ENCODE measurements at places on chromosomes 16 and 17.

DNA sequence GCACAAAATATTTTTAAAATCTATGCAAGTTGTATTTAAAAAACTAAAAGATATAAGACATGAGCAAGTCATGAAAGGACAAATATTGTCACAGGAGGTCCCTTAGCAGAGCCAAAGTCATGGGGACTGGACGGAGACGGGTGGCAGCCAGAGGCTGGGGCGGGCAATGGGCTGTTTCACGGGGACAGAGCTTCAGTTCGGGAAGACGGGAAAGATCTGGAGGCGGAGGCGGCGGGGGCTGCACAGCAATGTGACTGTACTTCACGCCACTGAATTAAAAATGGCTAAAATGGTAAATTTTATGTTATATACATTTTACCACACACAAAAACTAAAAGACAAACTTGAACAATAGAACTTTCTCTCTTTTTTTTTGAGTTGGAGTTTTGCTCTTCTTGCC lies 60.0 kb upstream of the METRNL start:
- no peak for DNase-seq

GRCh38 chr17:6910987-6911603 lies 79.6 kb upstream of the TEKT1 start:
- DNase-seq, result peak; percentile 23

DNA sequence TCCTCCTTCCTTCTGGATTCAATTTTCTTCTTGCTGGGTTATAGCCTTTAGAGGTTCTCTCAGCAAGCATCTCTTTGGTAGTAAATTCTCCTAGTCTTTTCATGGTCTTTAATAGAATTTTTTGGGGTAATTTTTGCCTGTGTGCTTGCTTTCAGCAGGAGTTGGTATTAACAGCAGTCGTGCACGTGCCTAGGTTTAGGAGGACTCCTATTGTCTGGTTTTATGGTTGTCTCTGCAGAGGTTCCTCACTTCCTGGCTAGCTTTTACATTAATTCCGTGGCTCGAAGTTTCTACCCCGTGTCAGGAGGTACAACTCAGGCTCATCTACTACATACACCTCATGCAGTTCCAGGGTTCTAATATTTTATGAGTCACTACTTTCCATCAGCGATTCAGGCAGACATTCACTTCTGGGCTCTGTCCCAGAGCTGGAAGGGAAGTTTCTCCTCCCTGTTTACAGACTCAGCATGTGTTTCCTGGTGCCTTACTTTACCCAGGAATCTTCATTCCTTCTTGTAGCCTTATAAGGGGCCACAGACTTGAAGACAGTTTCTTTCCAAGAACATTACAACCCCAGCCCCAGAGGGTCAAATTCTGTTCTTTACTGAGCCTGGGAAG lies 643.6 kb downstream of the HS3ST4 start:
- no peak for DNase-seq

DNA sequence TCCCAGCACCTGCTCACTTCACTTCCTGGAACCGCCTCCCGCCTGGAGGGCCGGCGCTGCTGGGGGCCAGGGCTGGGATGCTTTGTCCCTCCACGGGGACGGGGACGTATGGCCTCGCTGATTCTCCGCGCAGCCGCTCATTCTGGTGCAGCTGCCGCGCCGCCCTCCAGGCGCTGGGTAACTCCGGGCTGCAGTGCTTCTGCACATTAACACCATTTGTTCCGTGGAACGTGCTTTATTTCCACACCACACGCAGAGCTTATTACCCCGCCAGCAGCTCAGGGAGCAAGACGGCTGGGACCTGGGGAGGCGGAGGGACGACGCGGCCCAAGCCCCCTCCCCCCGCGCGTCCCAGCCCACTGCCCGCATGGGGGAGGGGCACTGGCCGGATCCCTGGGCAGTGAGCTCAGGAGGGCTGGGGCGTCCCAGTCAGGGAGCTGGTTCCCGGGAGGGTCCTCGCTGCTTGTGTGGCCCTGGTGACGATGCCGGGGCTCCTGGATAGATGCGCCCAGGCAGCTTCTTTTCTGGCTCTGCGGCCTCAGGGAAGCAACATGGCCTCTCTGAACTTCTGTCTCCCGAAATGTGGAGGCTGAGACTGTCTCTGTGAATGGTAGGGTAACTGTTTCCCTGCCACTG lies 45.4 kb upstream of the ACSF3 start:
- no peak for DNase-seq

GRCh38 chr17:48592577-48592976 lies 1.0 kb downstream of the HOXB5 start:
- no peak for DNase-seq

GRCh38 chr17:56593086-56593645 lies 333 bp upstream of the NOG start:
- peak; percentile 87 for DNase-seq

DNA sequence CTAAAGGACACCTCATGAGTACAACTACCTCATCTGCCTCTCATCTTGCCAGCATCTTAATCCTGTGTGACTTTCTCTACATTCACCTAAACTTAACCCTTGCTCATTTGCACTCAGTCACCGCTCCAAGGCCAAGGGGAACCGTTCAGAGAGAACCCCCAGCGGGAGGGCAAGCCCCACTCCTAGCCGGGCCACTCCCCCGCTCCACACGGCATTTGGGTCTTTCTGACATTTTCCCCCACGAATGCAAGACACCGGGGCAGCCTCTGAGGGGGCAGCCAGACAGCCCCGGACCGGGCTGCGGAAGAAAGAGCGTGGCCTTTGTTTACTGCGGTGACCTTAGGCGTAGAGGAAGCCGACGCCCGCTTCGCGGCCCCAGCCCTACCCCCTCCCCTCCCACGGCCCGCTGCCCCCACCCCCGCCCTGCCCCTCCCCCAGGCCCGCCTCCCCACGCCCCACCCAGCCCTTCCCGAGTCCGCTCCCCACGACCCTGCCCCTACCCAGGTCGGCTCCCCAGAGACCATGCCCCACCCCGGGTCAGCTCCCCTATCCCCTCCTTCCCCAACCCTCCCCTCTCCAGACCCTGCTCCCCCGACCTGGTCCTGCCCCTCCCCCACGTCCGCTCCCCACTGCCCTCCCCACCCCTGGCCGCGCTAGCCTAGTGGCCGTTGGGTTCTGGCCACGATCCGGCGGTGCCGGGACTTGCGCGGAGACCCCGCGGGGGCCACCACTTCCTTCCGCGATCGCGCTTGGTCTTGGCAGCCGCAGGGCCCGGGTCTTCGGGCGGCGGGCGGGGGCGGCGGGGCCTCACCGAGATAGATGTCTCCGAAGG lies 789 bp downstream of the CSNK1D start:
- no peak for DNase-seq

DNA sequence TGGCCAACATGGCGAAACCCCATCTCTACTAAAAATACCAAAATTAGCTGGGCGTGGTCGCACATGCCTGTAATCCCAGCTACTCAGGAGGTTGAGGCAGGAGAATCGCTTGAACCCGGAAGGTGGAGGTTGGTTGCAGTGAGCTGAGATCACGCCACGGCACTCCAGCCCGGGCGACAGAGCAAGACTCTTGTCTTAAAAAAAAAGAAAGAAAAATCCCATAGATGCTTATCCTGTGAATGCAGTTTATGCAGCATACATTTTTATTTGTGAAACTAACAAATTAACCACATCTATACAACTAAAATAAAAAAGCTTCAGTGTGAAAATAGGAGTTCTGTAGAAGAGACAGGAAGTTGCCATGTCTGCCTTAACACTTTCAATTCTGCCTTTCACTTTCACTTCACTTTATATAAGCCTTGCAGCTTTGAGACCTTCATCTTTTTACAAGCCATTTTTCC lies 7.1 kb downstream of the IGSF6 start:
- DNase-seq, result no peak

- no peak for DNase-seq
Measured at GRCh38 chr17:46026166-46027047, 27.4 kb downstream of the STH start.

DNA sequence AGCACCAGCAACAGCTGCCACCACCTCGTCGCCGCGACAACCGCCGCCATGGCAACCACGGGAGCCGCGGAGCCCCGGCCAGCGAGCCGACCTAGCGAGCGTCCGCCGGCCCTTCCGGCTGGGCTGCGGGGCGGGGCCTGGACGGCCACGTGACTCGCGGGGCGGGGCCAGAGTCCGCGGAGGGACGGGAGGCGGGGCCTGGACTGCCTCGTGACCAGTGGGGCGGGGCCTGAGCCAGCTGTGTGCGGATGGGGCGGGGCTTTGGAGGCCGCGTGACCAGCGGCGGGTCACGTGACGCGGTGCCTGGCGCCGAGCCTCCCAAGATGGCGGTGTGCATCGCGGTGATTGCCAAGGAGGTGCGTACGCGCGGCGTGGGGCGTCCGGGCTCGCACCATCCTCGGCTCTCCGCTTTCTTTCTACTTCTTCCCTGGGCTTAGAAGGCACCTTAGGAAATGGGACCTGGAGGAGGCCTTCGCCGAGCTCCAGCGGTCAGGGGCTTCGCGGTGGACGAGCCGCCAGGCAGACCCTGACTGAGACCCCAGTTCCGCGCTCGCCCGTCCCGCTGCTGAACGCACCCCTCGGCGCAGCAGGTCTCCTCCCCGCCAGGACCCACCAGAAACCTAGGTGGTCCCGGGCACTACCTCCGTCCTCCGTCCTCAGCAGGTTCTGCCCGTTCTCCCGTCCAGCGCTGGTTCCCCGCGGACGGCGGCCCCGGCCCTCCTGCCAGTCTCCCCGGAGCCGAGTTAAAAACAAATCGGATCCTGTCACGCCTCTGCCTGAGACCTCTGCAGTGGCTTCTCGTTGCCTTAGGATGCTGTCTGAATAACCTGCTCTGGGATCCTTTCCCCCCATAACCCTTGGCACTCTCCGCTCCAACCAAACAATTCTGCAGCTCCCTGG lies at the start of the genes GALNS and TRAPPC2L:
Gene GALNS, minus strand, starts transcription at position 120 of the 900 bp plus-strand sequence. Its CDS starts 70 bp downstream, at position 50.
Gene TRAPPC2L, plus strand, starts transcription at position 300 of the 900 bp plus-strand sequence. Its CDS starts 24 bp downstream, at position 324.
- peak; percentile 90 for DNase-seq

DNA sequence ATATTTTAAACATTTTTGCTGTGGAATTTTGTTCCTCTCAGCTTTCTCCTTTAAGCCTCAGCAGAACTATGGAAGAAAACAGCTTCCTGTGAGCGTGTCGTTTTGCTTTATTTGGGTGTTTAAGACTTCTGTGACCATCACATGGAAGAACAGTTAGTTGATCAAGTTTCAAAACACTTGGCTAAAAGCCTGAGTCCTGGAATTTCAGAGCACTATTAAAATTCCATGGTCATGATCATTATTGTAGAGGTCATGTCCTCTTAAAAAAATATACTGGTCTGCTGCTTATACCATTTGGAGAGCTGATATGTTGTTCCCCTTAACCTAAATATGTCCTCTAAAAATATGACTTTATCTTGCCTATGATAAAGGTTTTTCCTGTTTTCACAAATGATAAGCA lies 12.6 kb upstream of the CDR2 start:
- no peak for DNase-seq

GRCh38 chr17:21242780-21243515 lies 10.3 kb downstream of the NATD1 start:
- DNase-seq, result no peak

GRCh38 chr16:63617047-63617989 lies 1504.5 kb downstream of the CDH11 start:
- DNase-seq, result peak; percentile 57

GRCh38 chr17:4375039-4375748 lies 8.7 kb upstream of the UBE2G1 start:
- no peak for DNase-seq

GRCh38 chr16:30677931-30678585 lies 19.8 kb downstream of the FBRS start:
- DNase-seq, result no peak

DNA sequence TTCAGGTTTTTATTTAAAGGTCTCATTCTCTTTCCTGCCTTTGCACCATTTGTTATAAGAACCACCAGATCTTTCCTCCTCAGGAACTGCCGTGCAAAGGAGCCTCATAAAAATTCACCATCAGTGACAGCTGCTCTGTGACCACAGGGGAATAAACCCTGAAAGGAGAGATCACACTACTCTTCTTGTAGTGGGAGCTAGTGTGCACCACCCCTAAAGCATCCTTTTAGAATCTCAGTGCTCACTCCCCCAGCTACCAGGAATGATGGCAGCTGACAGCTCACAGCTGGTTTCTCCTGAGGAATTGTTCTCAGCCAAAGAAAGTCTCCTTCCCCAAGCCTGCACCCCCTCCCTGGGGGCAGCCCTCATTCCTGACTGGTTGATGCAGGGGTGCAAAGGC lies 18.7 kb downstream of the VAT1L start:
- DNase-seq, result no peak

DNA sequence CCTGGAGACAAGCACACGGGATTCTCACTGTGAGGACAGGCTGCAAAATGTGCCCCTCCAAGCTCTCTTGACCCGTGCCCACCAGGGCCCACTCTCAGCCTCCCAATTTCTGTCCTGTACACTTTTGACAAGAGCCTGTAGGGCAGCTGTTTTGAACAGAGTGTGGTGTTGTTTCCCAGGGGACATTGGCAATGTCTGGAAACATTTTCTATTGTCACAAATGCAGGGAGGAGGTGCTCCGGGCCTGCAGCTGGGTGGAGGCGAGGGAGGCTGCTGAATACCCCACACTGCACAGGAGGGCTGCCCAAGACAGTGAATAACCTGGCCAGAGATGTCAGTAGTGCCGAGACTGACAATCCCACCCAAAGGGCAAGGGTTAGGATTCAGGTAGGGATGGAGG lies 10.5 kb downstream of the CEP295NL start:
- no peak for DNase-seq

DNA sequence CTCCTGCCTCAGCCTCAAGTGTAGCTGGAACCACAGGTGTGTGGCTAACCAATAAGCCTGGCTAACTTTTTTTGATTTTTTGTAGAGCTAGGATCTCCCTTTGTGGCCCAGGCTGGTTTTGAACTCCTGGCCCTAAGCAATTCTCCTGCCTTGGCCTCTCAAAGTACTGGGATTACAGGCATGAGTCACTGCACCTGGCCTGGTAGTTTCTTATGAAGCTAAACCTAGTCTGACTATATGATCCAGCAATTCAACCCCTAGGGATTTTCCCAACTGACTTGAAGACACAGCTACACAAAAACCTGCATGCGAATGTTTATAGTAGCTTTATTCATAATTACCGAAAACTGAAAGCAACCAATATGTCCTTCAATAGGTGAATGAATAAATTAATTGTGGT lies 176.2 kb upstream of the IRX3 start:
- no peak for DNase-seq

- DNase-seq, result no peak
Measured at GRCh38 chr17:59369031-59369975, 37.8 kb downstream of the YPEL2 start.

- DNase-seq, result no peak
Measured at GRCh38 chr17:70739065-70739464, 569.7 kb downstream of the KCNJ2 start.

- DNase-seq, result peak; percentile 64
Measured at GRCh38 chr16:9270424-9270823, 179.0 kb downstream of the HAPSTR1 start.

DNA sequence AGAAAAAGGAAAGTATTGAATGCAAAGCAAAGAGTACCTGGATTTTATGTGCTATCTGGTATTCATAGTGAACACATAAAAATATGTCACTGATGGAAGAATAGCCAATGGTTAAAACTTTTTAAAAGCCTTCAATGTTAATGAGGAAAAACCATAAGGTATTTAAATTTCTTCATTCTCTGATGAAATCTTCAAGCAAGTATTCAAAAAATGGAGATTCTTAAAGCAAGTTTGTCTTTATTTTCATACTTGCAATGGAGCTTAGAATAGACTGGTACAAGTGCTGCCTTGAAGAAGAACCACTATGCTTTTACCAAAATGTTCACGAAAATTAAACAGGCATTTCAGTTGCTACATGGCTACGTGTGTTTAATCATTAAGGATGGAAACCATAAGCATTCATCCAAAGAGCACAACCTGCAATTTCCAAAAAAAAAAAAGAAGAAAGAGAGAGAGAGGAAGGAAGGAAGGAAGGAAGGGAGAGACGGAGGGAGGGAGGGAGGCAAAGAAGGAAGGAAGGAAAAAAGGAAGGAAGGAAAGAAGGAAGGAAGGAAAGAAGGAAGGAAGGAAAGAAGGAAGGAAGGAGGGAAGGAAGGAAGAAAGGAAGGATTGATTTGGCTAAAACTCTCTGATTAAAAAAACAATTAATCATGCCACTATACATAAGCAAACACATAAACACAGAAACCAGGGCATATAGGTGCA lies 17.6 kb downstream of the HS3ST3A1 start:
- DNase-seq, result no peak
